Skin of body (tissue), 3 donors: ENCODE measurements at places on chromosomes 16 and 17. TPM values are rescaled to one million over a fixed set of nuclear protein-coding genes. Genes with fewer than 3 reads are reported as not detected.

The ST3GAL2 gene
- total RNA-seq, result 23.6 TPM

The DOC2A gene
- total RNA-seq, result 1.5 TPM

The FN3K gene
- 8.1 TPM for total RNA-seq

The DHX40 gene
- total RNA-seq, result 53.9 TPM

The ADAM11 gene
- 0.89 TPM for total RNA-seq

The DHX58 gene
- total RNA-seq, result 5.4 TPM

The KIF19 gene
- 0.39 TPM for total RNA-seq

The ZDHHC1 gene
- 7.0 TPM for total RNA-seq

The VMO1 gene
- 1.6 TPM for total RNA-seq

The KCNH6 gene
- not detected for total RNA-seq

The IKZF3 gene
- 0.39 TPM for total RNA-seq

The SOCS1 gene
- 7.2 TPM for total RNA-seq

The NAGLU gene
- 9.5 TPM for total RNA-seq

The TSC2 gene
- 58.9 TPM for total RNA-seq
